Cardiac fibroblast (primary cell): ENCODE measurements at places on chromosomes 3 and 15.

GRCh38 chr3:24042174-24043059 is 97.3 kb downstream of the NR1D2 start:
- DNase-seq = peak; percentile 9

DNA sequence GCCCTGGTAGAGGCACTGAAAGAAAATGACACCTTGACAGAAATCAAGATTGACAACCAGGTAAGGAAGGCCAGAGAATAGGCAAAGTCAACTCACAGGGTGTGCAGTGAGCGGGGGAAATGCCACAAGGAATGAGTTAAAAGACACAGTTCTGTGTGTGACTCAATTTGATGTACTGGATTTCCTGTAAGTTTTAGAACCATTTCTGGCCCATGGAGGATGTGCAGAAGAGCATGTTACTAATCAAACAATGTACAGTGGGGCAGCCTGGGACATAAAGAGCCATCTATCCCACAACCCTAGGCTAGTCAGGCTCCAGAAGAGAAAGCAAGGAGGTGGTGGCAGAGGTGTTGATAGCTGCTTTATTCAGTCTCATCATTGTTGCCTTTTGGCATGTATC is 31.2 kb upstream of the TMOD3 start:
- no peak for DNase-seq

- DNase-seq = no peak
Measured at GRCh38 chr15:62601777-62602545, 436.9 kb upstream of the C2CD4B start.

- DNase-seq = peak; percentile 65
Measured at GRCh38 chr3:49296781-49297411, 19.9 kb upstream of the C3orf62 start.

GRCh38 chr15:89776274-89777072 is at the start of gene MESP2:
Gene MESP2 (plus strand): TSS chr15:89776332. CDS start chr15:89776358, 26 bp downstream.
- DNase-seq = peak; percentile 86

DNA sequence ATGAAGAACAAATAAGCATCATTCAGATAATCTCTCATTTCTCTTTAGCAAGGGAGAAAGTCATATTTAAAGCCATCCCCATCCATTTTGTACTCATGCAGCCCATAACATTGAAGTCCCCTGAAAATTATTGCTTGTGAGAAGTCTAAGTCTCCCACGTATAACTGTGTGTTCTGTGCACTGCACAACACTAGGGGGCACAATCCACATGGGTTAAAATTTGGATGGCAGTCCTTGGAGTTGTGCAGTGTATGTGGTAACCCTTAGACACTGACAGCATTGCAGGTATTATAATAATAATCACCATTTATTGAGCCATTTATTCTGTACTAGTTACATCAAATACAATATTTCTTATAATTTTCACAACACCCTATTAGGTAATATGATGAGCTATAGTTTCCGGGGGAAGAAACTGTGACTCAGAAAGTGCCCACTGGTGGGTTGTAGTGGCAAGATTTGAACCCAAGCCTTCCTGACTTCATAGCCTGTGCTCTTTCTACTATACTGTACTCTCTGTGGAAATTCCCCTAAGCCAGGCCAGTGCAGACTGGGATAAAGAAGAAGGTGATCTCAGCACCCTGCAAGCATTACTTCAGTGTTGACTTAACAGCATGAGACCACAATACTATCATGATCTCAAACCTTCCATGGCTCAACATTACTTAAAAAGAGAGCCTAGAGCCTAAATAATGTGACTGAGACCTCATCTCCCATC is 15.7 kb downstream of the KCNAB1 start:
- no peak for DNase-seq

DNA sequence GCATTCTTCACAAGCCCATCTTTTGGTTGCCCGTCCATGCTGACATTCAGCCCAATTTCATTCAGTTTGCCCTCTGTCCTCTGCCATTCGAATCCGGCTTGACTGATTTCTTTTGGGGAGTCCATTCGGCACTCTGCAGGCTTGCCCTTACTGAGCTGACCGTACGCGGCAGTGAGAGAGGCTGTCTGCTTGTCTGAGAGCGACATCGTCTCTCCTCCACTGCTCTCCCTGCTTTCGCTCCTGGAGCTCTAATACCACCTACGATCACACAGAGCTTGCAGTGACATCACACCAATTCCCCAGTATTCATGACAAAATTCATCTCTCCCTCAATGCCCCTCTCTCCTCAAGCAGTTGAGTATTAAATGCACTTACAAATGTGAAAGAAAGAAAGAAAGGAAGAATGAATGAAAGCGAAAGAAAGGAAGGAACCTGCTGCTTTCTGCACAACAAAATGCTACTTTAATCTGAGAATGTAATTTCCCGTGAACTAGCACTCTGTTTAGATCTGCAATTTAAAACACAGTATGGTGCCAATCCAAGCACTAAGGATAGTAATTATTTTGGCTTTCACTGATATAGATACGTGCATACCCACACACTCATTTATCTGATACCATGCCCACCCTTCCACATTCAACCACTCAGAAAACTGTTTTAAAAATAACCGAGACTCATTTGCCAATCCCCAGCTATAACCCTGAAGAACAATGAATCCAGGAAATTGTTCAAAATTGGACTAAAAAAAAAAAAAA is 89.5 kb downstream of the DHX30 start:
- no peak for DNase-seq

GRCh38 chr3:124878561-124879336 is 8.4 kb downstream of the ITGB5 start:
- peak; percentile 92 for DNase-seq

- DNase-seq = no peak
Measured at GRCh38 chr3:157142315-157142714, 17.6 kb downstream of the CCNL1 start.

DNA sequence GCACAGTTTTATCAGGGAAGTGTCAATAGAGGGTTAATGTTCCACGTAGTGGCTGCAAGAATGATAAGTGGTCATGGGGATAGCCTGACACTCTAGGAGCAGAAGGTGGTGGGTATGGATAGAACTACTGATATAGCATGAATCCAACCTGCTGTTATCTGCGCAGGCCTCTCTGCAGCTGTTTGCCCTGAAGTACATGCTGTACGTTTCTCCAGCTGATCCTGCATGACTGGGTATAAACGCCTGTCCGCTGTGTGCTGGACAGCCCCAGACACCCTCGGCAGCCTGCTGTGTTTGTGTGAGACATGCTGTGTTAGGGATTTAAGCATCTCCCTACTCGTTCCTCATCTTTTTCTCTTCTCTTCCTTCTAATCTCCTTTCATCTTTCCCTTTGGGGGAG is 87.1 kb downstream of the LPP start:
- DNase-seq = peak; percentile 38

- no peak for DNase-seq
Measured at GRCh38 chr3:192840143-192840836, 77.4 kb downstream of the MB21D2 start.

DNA sequence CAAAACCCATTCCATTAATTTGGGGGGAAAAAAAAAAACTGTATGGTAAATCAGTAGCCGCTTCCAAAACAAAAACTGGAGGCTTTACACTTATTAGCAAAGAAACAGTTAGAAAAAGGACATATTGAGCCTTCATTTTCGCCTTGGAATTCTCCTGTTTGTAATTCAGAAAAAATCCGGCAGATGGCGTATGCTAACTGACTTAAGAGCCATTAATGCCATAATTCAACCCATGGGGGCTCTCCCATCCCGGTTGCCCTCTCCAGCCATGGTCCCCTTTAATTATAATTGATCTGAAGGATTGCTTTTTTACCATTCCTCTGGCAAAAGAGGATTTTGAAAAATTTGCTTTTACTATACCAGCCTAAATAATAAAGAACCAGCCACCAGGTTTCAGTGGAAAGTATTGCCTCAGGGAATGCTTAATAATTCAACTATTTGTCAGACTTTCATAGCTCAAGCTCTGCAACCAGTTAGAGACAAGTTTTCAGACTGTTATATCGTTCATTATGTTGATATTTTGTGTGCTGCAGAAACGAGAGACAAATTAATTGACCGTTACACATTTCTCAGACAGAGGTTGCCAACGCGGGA is 9.4 kb upstream of the RPL24 start:
- peak; percentile 73 for DNase-seq

DNA sequence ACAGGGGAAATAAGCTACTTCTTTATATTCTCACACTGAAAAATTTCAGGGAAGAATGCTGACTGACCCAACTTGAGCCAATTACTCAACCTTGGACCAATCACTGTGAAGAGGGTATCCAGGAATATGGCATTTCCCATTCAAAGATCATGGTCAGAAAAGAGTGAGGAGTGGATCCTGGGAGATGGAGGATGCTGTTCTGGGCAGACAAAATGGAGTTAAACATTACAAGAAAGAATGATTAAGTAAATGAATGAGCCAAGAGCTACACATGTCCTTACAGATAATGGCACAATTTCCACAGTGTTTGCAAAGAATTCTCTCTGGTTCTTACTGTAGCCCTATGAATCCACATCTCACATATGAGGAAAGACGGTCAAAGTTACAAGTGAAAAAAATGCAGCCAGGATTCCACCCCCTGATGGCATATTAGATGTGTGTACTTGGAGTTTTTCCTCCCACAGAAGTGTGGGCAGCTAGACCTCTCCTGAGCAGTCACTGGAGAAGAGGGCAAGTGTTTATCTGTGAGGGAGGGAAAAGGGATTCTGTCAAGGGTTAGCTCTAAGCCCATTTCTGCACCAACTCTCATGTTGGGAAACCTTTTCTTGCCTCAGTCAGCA is 33.8 kb downstream of the AMOTL2 start:
- no peak for DNase-seq

DNA sequence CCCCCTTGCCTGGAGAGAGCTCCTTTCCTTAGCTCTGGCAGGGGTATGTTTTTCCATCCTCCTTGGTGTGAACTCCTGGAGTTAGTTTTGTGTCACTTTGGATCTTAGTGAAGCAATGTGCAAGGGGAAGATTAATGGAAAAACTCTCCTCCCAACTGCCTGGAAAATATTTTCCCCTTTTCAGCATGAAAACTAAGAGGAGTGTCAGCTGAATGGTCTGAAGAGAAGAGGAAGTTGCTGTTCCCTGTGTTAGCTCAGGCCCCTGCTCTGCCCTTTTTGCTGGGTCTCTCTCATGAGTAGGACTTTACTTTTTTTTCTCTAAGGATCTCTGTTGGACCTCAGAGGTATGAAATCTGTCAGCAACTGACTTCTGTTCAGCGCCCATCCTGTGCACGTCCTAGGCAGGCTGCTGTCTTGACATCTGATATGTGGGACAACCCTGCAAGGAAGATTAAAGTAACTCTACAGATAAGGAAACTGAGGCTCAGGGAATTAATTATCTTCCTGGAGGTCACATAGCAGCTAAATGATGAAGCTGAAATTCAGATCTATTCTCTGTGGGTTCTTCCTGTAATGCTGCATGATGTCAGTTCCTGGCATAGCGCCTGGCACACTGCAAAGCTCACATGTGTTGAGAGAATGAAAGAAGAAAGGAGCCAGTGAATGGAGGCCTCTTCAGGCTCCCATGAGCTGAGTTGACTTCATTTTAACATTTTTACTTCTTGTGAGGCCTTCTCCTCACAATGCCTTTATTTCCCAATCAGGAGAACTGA is 109.7 kb upstream of the GALNT15 start:
- peak; percentile 97 for DNase-seq

- no peak for DNase-seq
Measured at GRCh38 chr3:15892311-15893227, 94.8 kb upstream of the ANKRD28 start.

GRCh38 chr3:10251006-10251405 is 2.7 kb downstream of the TATDN2 start:
- no peak for DNase-seq

DNA sequence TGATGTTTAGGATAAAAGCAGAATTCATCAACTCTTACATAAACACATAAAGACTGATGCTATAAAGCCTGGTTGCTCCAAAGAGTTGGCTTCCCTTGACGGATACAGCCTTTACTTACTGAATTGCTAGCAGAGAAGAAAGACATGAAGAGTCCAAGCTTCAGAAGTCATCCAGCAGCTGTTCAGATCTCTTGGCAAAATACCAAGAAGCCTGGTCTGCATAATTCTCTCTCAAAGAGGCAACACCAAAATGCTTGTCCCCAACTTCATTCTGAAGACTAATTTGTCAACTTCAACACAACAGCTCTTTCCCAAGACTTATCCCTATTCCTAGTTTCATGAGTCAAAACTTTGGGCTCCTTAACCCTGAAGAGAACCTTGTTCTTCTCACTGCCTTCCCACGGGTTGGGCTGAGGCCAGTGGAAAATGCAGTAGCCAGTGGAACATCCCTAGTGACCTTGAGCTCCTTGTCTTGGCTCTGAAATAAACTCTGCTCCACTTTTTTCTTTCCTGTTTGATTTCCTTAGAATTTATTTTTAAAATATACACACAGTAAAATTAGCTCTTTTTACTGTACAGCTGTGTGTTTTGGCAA is 119.2 kb upstream of the THBS1 start:
- DNase-seq = peak; percentile 25

DNA sequence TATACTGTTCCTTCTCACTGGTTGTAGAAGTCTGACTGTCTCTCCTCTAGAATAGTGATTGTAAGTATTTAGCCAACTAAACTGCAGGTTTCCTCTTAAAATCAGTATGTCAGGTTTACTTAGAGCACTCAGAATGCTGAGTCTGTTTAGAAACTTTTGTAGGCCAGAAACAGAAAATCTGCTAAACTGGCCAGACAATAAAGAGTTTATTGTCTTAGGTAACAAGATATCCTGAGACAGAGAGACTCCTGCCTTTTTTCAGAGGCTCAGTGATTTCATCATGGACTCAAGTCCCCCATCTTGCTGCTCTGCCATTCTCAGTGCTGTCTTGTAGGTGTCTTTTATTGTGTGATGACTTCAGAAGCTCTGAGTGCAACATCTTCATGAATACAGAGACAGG is 279.0 kb downstream of the MFSD1 start:
- no peak for DNase-seq

DNA sequence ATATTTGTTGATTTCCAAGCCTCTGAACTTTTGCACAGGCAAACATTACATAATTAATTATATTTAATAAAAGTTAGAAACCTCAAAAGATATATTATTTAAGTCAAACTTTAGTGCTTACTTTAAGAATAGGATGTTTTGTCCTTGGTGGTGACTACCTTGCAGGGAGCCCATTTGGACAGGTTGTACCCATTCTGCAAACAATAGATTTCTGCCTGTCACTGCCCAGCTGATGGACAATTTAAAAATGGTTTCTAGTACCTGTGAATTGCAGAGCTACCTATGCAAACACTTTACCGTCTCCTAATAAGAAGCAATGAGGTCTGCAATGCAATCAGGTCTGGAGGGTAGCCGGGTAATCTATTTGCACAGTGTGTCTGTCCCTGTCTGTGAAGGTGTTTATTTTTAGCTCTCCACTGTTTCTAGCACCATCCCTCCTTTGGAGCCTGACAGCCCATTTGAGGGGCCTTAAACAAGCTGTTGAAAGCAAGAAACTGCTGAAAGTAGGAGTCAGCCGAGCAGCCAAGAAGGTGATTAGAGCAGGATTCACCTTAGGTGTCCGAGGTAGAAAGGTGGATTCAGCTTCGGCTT is 556.2 kb upstream of the CFAP20DC start:
- no peak for DNase-seq

DNA sequence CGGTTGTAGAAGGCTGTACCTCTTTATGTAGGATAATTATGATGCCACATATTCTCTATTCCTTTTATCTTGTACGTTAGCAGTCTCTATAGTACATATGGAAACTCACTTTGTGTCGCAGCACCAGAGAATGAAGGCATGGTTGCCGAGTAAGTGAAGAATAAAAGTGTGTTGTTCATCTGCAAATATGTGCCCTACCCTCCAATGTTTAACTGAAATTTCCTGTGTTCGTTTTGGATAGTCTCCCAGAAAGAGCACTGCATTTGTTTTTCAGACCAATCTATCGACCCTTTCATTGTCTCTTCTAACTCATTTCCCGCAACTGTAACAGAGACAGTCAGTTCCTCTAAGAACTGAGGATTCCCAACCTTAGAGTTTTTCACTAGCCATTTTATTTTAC is 592.8 kb downstream of the TUSC7 start:
- no peak for DNase-seq
